Fibroblast of skin of left biceps (primary cell): ENCODE measurements at places on chromosomes 7 and 10.

DNA sequence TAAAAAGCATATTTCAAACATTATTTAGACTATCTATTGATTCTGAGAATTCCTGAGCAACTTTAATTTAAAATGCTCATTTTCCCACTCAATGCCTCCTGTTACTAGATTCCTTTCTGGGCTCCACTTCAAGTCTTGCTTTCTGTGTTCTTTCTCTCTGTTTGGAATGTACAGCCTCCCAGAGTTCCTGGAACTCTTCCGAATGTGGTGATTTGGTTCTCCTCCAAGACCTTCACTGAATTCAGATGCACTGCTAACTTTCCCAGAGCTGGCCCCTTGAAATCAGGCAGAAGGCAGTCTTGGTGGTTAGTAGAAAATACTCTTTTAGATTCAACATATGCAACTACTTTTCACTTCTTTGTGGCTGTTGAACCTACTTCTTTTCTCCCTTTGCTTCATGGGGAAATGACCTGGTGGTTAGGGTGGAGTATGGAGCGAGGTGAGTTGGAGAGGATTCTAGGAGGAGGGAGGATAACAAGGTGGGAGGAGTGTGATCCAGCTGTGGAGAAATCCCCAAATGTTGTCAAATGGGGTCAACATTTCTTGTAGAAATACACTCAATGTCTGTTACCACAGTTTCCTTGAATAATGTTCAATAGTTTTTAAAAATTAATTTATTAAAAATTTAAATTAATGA lies 27.9 kb upstream of the CCDC7 start:
- peak; percentile 98 for DNase-seq

- no peak for DNase-seq
These were observed 177.2 kb upstream of the KLF14 start for GRCh38 chr7:130910949-130911944.

DNA sequence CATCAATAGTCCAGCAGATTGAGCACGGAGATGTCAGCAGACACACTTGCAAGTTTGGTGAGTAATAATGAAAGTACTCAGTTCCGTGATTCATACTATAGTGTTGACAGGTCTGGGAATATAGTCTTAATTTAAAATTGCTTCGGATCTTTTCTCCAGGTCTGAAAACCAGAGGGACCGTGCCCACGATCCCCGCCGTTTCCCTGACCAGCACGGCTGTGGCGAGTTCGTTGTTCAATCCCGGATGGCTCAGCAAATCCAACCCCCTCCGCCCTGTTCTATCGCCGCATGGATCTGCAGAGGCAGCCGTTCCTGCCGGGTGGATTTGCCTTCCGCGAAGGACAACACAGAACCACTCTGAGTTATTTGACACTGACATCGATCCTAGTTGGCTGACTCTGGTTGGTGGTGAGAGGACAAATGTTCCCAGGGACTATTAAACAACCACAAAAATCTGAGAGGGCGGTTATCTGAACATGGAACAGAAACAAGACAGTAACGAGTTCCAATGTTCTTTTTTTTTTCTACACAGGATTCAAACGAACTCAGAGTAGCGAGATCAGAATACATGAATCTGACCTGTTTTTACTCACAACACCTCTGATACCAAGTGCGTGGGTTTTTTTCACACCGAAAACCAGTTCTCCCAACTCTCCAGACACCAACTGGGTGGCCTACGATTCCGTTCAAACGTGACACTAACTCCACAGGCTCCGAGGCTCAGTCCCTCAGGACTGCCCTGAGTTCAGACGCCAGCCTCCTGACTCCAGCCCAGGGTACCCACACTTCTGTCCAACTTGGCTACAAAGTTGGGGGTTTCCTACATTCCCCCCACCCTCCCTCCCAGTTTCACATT lies 52.7 kb downstream of the RBM17 start:
- DNase-seq = peak; percentile 82

DNA sequence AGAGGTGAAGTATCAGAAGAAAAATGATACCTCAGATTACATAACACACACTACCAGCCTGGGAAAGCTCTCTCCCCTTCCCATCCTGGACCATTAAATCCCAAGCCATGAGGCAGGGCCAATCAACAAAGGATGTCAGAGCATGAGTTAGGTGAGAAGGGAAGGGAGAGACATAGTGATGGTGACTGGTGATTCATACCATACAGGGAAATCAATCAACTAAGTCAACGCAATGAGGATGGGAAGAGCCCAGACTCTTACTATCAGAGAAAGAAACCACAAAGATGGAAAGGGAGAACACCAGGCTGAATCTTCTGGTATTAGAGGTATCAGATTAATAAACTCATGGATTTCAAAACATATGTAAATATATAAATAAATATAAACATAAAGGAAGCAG lies 185.4 kb downstream of the KMT2E start:
- no peak for DNase-seq

DNA sequence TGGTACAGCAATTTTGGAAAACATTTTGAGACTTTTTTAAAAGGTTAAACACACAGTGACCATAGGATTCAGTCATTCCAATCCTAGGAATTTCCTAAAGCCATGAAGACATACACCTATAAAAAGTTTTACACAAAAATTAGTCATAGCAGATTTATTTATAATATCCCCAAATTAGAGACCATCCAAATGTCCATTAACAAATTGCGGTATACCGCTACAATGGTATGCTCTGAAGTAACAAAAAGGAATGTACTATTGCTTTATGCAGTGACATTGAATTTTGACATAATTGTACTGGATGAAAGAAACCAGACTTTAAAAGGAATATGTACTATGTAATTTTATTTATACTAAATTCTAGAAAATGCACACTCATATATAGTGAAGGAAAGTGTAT lies 362.8 kb downstream of the HGF start:
- no peak for DNase-seq

- DNase-seq = no peak
These were observed 16.4 kb downstream of the CUX1 start for GRCh38 chr7:101833799-101834198.

- DNase-seq = no peak
These were observed 49.6 kb downstream of the MAGI2 start for GRCh38 chr7:79403879-79404278.

- DNase-seq = no peak
These were observed 942.5 kb upstream of the ZWINT start for GRCh38 chr10:57303566-57303965.

DNA sequence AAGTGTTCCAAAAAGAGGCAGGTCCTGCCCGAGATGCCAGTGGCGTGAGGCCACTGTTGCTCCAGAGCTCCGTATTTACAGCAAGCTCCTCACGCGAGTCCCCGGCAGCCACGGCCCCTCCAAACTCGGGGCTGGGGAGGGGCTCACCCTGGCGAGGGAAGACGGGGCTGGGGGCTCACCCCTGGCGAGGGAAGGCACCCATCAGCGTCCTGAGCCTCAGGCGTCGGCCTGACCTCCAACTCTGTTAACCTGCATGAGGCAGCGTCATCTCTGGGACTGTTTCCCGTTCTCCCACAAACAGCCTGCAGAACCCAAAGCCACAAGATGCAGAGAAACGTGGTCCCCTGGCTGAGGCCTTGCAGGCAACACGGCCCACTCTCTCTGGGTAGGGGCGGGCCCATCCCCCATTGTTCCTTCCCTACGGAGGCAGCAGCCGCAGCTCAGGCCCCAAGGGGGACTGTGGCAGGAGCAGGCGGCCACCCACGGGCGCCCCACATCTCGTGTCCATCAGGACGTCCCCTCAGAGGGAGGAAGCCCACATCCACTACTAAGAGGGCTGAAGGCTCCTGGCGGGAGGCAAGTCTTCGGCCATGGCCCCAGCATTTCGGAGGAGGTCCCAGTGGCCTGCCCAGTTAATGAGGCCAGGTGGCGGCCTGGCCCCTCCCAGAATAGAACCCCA lies 4.2 kb upstream of the ADGRA1 start:
- DNase-seq = no peak

- DNase-seq = no peak
These were observed 119.8 kb downstream of the ITGB8 start for GRCh38 chr7:20450536-20450935.

- no peak for DNase-seq
These were observed 219.6 kb downstream of the PHF14 start for GRCh38 chr7:11193131-11193867.
